Activated gamma-delta T cell (primary cell): ENCODE measurements at places on chromosomes 6 and 20.

GRCh38 chr6:154239392-154239791 lies 117.2 kb downstream of the IPCEF1 start:
- no peak for DNase-seq

- DNase-seq: no peak
Observed at GRCh38 chr6:120302041-120302440, 952.5 kb upstream of the MAN1A1 start.

GRCh38 chr20:19777315-19777714 lies 19.3 kb downstream of the RIN2 start:
- no peak for DNase-seq

DNA sequence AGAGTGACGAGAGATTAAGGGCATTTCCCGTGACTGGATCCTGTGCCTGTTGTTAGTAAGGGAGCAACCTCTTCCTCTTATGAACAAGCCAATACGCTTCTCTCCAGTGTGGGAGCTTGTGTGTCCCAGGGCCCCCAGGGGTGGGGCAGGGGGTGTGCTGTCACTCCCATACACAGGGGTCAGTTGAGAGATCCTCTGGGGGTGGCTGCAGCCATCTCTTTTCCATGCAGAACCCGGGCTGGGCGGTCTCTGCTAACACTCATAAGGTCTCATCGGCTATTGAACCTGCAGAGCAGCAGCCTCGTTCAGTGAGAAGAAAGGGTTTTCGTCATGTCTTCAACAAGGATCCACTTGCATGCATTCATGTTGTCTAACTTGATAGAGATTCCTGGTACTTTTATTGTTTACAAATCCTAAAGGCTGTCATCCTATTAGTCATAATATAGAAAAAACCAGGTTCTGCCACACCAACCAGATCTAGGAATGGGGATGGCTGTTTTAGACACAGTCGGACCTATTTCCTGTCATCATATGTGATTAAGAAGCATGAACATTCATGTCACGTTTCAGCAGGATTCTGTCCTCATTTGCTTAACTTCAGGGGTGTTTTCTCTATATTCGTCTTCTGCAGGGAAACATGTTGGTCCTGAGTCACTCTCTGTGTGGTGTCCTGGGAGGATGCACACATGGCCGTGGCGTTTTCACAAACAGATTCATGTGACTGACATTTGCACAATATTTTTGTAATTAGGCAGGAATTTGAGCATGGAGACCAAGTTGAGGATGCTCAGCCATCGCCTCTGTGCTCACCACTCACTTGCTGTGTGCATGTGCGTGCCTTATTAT lies 13.3 kb upstream of the THBS2 start:
- DNase-seq: no peak

DNA sequence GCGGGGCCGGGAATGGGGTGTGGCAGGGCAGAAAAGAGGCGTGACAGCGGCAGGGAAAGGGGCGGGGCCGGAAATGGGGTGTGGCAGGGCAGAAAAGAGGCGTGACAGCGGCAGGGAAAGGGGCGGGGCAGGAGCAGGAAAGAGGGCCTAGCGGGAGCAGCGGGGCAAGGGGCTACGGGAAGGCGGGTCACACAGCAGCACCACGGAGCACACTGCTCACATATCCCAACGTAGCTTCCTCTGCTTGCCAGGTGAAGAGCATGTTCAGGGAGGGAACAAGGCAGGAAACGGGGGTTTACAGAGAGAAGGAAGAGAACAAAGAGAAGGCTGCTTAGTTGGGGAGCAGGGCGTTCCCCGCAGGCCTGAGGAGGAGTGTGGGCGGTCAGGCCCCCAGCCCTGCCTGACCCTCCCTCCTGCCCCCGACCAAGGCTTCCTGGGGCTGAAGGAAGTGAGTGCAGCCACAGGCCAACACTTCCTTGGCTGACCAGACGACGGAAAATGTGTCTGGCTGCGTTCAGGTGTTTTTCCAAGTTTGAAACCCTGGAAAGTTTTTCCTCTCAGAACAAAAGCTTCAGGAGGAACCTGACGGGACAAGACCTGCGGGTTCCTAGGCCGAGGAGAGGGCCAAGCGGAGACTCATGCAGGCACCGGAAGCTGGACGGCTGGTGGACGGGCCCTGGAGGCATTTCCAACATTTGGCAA lies 13.8 kb downstream of the UCKL1 start:
- DNase-seq: no peak
